ENCODE measurements at places on chromosomes 7 and 10. TPM values are rescaled to one million over a fixed set of nuclear protein-coding genes. Genes with fewer than 3 reads are reported as not detected.

- no peak for DNase-seq
These were observed 14.0 kb upstream of the CTBP2 start for GRCh38 chr10:125174360-125174759.

DNA sequence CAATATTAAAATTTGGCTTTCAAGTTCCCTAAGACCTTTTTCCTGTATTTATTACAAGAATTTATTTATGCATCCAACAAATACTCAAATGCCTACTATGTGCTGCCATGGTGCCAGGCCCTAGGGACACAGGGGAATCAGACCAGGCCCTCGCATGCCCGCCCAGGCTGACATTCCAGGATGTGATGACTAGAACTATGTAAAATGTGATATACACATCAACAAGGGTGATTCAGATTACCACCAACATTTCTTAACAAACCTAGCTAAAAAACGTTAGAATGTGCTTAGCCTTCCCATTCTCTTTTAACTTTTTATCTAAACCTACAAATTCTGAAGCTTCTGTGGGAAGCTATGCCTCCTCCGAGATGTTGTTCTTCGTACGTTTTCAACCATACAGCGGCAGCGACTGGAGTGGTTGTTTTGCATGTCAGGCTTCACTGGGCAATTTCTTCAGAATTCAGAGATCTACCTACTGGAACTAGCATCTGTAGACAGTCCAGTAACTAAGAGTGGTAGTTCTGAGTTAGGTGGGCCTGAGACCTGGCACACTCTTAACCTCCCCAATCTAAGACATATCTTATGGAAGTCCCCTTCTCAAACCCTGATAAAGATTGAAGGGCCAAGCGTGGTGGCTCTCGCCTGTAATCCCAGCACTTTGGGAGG lies 22.1 kb downstream of the GNA12 start:
- no peak for DNase-seq

GRCh38 chr7:20343941-20344340 lies 13.2 kb downstream of the ITGB8 start:
- no peak for DNase-seq

GRCh38 chr10:132704008-132704814 lies 81.7 kb downstream of the NKX6-2 start:
- DNase-seq: no peak

DNA sequence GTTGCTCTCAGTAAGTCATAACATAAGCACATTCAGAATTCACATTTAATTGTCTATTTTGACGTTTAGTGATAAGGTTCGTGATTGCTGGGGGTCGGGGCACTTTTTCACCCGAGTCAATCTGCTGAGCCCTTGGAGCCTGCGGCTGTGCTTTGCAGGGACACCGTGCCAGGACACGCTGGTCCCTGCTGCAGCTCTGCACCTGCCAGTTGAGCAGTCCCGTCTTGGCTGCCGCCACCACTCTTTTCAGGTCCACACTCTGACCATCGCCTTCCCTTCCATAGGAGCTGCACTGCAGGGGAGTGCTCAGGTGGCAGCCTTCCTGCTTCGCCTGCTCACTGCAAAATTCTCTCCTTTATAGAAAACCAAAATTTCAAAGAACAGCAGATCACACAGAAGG lies 36.4 kb downstream of the CUL1 start:
- DNase-seq: no peak

GRCh38 chr10:103584216-103585010 lies 90.9 kb downstream of the NEURL1 start:
- DNase-seq: no peak

DNA sequence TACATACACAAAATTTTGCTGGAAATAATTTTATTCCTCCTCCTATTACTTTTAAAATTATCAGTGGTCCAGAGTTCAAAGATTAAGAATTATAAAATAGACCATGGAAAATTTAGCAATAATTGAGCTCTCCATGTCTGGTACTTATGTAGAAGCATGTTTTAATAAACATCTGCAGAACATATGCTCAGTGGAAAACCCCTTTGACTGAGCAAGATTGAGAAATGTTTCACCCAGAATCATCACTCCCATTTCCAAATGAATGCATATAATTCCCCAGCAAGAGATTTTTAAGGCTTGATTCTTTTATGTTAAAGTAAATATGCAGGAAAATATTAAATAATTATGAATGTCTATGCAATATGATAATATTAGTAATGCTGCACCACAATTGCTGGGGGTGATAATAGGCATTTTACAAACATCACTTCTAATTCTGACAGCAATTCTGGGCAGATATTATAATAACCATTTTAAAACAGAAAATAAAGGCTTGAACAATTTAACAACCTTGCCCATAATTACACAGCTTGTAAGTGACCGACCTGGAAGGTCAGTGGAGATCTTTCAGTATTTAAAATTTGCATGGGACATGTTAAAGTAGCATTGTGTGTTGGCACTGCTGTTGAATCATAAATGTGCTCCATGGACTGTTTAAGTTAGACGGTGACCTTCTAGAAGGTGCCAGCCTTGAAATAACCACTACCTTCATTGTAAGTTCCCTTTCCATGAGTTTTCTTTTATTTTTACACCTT lies 45.6 kb upstream of the TES start:
- no peak for DNase-seq

DNA sequence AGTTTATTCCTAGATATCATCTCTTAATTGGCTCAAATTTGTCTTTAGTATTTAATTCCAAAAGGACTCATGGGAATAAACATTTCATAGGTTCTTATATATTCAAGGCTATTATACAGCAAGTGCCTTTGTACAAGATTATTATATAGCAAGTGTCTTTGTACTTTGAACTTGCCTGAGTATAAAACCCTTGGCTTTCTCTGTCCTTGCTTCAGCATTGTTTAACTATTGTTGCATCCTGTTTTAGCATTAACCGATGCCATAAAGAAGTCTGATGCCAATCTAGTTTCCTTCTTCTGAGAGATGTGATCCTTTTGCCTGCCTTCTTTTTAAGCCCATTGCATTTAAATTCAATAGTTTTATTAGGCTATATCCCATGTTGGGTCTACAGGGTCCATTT lies 270.0 kb downstream of the NEBL start:
- DNase-seq: no peak

- no peak for DNase-seq
These were observed 53.7 kb downstream of the KIF5B start for GRCh38 chr10:32002531-32002930.

- no peak for DNase-seq
These were observed 349.0 kb downstream of the SORCS1 start for GRCh38 chr10:106815427-106816043.

DNA sequence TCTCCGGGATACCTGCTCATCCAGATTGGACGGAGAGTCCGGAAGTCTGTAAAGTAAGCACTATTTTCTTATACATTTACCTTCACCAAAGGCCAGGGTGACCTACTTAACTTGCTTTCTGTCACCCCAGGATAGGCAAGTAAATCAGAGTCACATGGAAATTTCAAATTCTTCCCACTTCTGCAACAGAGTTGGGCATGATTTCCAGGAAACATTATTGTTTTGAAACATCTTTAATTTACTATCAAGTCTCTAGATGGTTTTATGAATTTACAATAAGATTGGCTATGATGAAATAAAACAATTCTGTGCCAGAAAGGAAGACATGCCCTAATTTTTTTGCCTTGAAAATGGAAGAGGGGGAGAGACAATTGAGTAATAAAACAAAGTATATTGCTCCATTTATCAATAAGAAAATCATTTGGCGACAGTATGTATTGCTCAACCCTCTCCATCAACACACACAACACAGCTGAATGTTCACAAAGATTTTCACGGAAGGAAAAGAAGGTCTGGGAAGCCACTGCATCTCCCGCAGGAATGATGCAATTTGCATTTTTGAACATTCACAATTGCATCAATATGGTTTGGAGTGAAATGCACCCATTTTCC lies 702.8 kb downstream of the PARD3 start:
- no peak for DNase-seq

- no peak for DNase-seq
These were observed 26.7 kb downstream of the TAS2R41 start for GRCh38 chr7:143504215-143504936.

DNA sequence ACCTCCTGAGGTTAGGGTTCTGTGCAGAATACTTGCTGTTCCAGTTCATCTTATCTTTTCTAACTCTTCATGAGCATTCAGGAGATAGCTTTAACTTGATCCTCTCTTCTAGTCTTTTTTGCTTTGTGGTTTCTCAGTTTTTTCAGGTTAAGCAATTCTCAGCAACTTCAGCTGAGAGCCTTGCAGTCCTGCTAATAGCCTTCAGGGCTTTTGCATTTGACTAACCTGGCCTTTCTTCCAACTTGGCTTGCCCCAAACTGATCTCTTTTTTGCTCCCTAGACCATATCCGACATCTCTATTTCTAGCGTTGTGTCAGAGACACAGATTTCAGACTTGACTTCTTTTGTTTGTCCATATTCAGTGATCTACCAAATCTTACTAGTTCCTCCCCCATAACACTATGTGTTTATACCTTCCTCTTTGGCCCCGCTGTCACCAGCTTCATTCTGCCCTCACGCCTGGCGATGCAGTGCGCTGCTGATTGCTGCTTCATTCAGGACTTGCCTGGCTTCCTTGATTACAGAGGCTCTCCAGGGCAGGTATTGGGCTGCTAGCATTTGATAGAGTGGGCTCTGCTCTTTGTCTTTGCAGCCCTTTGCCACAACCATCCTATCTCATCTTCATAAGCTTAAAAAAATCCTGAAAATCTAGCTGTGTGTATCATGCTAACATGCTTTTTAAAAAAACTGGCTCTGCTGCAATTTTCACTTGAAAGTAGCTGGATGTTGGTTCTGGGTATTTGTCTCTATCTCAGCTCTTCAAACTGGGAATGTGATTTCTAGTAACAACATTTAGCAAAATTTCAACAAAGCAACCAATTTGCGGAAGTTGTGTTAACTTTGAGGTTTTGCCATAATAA lies 9.6 kb downstream of the CUL1 start:
- DNase-seq: no peak

DNA sequence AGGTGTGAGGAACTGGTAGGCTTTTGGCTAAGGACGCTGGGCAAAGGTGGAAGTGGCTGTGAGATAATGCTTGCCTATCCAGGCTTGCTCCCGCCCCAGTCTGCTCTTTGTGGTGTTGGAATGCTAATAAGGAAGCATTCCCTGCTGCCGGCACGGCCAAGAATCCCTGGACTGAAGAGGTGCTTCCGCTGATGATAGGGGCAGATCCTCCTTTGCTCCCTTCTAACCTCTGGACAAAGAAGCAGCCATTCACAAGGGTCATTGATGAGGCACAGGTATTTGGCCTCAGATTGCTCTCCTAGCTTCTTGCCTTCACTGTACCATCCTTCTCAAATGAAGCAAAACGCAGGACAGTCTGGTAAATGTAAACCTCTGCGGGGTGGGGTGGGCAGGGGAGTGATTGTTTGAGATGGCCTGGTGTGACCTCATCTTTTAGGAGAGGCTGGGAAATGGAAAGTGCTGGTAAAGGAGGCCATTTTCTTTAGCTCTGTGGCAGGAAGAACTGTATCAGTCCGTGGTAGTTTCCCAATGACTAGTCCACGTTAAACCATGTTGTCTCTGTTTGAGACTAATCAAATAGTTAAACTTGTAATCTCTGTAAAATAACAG lies 1.7 kb downstream of the PGAM1 start:
- DNase-seq: no peak

- DNase-seq: no peak
These were observed 60.7 kb downstream of the VCL start for GRCh38 chr10:74058658-74059057.

- no peak for DNase-seq
These were observed 139.7 kb upstream of the PCGF5 start for GRCh38 chr10:91080776-91081175.

DNA sequence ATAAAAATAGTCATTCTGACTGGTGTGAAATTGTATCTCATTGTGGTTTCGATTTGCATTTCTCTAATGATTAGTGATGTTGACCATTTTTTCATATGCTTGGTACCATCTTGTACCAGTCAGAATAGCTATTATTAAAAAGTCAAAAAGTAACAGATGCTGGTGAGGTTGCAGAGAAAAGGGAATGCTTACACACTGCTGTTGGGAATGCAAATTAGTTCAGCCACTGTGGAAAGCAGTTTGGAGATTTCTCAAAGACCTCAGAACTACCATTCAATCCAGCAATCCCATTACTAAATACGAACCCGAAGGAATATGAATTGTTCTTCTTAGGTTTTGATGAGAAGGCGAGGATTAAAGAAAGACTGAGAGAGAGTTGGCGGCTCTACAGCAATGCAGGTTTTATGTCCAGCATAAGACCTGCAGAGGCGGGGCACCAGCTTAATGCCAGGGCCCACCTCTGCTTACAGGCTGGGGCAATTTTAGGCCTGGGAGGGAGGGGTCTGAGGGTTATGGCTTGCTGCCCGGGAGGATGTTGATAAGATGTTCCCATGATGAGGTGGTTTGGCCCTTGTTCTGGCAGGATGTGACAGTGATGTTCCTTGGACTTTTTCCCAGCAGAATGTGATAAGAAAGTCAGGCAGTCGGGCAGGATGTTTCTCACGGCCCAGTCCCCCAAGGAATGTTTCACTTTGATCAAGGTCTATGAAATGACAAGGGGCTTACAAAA lies 74.4 kb downstream of the MEST start:
- DNase-seq: no peak

DNA sequence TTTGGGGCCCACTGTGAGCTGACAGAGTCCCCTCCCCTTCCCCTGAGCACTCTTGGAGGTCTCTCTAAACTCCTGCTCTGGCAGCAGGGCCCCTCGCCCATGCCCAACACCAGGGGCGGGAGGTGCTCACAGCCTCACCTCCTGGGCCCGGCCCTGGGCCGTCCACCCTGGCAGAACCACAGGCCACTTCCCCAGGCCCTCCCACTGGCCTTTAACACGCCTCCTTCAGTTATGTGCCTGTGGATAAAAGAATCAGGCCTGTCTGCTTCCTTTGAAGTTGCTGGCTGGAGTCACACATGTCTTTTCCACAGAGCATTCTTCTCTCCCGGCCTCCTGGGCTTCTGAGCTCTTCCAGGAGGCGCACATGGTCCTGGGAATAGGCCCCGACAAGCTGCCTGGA lies 10.2 kb downstream of the MYL10 start:
- DNase-seq: no peak

GRCh38 chr10:85151506-85151905 lies 823.1 kb downstream of the CCSER2 start:
- DNase-seq: no peak

DNA sequence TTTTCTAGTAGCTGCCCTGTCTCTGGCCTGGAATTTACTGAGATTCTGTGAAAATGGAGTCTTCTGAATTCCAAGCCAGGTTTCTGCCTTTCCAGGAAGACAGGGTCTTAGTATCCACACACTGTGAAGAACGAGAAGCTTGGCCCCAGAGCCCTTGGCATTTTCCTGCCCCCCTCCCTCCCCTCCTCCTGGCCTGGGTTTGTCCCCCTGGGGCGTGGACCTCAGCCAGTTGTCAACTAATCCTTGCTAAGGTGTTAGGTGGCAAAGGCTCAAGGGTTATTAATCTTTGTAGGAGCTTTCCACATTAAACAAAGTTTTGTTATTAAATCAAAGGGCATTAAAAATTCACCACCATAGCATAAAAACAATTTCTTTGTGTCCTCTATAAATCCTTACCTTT lies 329.5 kb downstream of the RNLS start:
- DNase-seq: no peak

Gene IGFBP3
- 1,171 TPM for total RNA-seq

Gene SLC26A4
- total RNA-seq: 0.14 TPM

Gene STEAP1
- total RNA-seq: 0.27 TPM

Gene RASSF4
- total RNA-seq: 16.3 TPM

Gene SCART1
- 4.7 TPM for total RNA-seq

Gene UPK3B
- total RNA-seq: 49.5 TPM

Gene NSUN6
- 21.9 TPM for total RNA-seq

Gene AASS
- 34.2 TPM for total RNA-seq

Gene MGAM2
- total RNA-seq: 0.18 TPM

Gene SPAG6
- total RNA-seq: 0.18 TPM

Gene GARIN1A
- 4.1 TPM for total RNA-seq

Gene ACBD7
- total RNA-seq: 3.1 TPM

Gene HOGA1
- 0.50 TPM for total RNA-seq
